Glomerular endothelial cell (primary cell): ENCODE measurements at places on chromosomes 12 and 14.

GRCh38 chr12:78316136-78316535 lies 485.4 kb downstream of the NAV3 start:
- no peak for DNase-seq

DNA sequence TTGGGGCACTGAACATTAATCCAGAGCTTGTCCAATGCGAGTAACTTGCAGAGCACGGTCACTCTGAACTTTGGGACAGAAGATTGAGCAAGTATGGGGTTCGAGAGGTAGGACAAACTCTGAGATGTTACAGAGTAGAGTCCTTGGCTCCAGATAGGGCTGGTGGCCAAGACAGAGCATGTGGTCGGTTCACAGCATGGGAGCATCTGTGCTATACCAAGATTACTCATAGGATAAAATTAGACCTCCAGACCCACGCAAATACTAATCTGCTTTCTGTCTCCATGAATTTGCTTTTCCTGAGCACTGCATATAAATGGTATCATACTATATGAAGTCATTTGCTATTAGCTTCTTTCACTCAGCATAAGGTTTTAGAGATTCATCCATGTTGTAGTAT lies 93.4 kb upstream of the TBX5 start:
- no peak for DNase-seq

DNA sequence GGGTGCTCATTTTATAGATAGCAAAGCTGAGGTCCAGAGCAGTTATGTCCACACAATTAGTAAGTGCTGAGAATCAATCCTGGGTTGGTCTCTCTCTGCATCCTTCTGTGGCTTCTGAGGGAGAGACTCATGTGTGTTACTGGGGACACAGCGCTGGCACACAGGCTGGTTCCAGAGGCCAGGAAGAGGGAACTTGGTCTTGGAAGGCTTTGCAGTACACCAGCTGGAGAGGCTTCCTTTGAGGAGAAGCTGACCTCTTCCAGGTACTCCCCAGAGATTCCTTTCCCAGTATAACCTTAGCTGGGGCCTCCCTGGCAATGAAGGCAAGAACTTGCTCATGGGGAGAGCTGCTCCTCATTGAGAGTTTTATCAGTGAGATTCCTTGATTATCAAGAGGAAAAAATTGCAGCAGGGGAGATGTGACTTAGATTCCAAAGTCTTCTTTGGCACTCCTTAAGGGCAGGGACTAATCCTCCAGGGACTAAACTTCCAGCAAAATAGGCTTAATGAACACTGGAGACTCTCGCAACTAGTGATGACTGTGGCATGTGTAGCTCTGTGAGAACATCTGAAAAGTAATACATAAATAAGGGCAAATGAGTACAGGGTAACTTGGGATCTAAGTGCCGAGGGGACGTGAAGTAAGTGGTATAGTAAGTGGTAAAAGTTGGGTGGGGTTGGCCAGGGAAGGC lies 13.9 kb upstream of the KRT80 start:
- no peak for DNase-seq

GRCh38 chr12:67202011-67202677 lies 67.0 kb upstream of the CAND1 start:
- DNase-seq: no peak

DNA sequence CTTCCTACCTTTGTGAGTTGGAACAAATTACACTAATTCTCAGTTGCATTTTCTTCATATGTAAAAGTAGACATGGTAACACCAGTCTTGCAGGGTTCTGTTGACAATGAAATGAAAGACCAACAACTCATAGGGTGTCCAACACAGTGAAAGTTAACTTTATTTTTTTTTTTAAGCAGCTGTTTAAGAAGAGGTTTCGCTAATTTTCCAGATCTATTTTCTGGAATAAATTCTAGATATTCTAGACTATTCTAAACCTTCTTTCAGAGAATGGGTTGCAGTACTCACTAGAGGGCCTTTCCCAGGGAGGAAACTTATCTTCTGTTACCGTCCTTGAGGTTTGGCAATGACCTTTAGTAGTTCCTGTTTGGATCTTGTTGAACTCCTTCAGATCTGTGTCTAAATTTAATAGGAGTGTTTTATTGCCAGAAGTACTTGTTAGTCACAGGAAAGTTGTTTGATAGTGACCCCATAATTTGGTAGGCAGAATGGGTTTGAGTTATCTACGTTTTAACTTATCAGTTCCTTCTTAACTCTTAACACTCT lies 2.8 kb upstream of the ART4 start:
- no peak for DNase-seq

DNA sequence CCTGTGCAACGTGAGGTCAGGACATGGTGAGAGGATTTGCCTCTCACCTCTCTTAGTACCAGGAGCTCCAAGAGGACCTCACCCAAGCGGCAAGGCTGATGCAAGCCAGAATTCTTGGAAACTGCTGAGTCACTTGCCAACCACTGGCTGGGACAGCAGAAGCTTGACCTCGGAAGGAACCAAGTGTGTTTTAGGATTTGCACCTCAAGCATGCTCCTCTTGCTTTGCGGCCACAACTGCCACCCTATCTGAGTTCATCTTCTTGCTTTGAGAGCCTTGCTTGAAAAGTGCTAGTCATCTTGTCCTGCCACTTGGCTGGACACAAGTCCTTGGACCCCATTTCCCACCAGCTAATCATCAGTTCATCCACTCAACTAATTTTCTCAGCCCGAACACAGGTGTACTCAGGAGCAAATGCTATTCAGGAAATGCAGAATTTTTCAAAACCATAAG lies 195.8 kb downstream of the SLC25A21 start:
- no peak for DNase-seq

- DNase-seq: peak; percentile 88
Measured at GRCh38 chr12:42421844-42422779, 96.1 kb downstream of the PPHLN1 start.

DNA sequence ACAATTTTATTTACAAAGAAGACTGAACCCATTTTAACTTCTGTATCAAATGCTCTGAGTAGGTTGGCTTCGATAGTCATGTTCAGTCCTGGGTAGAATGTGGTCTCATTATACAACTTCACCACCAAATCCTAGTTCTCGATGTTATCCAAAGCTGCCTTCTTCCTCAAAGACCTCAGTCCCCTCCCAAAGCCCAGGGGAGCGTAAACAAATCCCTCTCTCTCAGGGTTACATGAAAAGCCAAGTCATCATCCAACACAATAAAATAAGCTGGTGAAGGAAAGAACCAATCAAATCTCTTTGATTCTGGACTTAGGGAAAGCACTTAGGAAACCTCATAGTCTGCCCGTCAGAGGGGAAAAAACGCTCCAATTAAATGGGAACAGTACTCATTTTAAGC lies 9.1 kb downstream of the PTCSC3 start:
- no peak for DNase-seq

- no peak for DNase-seq
Measured at GRCh38 chr14:54197369-54197768, 199.4 kb upstream of the CDKN3 start.

DNA sequence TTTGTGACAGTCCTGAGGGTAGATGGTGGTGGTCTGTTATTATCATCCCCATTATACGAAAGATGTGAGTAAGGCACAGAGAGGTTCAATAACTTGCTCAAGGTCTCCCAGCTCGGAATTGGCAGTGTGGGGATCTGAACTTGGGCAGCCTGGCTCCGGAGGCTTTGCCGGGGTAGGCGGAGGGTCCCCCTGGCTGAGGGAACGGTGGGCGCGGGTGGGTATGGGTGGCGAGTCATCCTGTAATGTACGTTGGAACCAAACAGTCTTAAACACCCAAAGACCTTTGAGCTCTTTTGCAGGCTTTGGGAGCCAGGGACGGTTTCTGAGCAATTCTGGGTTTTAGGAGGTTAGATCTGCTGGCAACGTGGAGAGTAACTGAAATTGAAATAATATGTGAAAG lies 16.5 kb downstream of the SLC24A4 start:
- DNase-seq: no peak

DNA sequence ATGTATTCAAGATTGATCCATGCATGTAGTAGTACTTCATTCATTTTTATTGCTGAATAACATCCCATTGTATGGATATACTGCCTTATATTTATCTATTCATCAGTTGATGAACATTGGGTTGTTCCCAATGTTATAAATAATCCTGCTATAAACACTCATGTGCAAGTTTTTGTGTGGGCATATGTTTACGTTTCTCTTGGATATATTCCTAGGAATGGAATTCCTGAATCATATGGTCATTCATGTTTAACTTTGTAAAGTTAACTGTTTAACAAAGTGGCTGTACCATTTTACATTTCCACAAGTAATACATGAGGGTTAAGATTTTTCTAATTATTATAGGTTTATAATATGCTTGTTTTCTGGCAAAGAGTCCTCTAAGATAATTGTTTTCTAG lies 1568.2 kb upstream of the SEL1L start:
- no peak for DNase-seq

- DNase-seq: no peak
Measured at GRCh38 chr12:75259143-75259542, 49.5 kb upstream of the KCNC2 start.

DNA sequence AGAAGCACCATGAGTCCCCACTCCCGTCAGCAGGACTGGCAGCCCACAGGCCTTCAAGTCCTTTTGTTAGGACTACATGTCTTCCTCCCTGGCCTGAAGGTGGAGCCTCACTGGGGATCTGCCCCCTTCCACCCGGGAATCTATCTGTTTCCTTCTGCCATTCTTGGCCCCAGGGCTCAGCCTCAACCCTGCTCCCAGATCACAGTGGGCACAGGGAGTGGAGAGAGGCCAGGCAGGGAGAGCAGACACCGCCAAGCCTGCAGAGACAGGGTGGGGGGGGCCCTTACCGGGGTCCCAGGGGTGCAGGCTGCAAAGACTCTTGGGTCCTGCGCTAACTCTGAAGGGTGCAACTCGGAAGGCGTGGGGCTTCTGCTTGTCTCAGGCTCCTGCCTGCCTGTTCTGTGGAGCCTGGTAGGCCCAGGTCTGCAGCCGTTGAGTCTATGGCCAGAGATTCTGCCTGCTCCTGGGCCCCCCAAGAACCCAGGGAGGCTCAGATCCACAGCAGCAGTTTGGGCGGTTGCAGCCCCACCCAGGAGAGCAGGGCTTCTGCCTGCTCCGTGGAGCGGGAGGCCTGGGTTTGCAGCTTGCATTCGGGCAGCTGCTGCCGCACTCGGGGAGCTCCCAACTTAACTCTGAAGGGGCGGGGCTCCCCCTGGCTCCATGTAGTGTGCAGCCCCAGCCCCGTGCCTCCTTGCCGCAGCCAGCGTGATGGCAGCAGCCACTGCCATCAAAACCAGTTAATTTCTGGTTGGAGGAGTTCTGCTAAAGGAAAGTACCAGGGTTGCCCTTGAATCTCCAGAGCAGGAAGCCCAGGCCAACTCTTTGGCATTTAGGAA lies 21.7 kb upstream of the PLBD1 start:
- DNase-seq: no peak
